HepG2 (cell line): ENCODE measurements at places on chromosomes 3 and 15. TPM values are rescaled to one million over a fixed set of nuclear protein-coding genes. Genes with fewer than 3 reads are reported as not detected.

DNA sequence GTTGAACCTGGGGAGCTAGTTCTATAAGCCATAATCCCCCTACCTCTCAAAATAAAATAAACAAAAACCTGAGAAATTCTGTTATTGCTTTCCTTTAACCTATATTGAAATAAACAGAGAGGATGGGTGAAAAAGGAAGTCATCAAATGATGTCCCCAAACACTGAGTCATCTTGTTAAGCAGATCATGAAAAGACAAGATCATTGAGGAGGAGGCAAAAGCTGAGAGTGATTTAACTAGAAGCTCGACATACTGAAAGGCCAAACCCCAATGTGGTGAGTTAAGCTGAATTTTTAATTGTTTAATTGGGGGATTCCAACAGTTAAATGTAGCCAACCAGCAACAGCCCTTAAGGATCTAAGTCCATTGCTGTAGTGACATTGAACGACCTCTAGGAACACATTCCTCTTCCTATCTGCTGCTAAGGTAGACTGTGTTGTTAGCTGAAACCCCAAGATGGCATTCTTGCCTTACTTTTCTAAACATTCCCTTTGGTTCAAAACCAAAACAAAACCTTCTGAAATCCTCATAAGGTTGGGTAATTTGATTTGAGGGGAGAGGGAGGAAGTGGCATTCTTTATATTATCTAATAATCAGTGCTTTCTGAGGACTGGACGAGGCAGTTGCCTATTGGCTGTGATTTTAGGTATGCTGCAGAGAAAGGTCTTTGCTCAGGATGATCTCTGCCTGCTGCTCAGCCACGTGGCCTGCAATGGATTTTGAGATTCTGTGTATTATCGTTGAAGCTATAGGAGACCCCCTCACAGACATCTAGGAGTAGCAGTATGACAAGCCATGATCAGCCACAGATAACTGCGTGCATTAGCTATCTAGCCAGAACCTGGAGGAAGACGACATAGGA is 62.7 kb upstream of the BNIP2 start:
- no peak overlapping the region for H3K4me3 ChIP-seq
- H3K36me3 ChIP-seq, result no peaks in the 10 kb centered on the region
- H3K4me1 ChIP-seq, result no peaks in the 10 kb centered on the region
- no peak overlapping the region for H3K27ac ChIP-seq

DNA sequence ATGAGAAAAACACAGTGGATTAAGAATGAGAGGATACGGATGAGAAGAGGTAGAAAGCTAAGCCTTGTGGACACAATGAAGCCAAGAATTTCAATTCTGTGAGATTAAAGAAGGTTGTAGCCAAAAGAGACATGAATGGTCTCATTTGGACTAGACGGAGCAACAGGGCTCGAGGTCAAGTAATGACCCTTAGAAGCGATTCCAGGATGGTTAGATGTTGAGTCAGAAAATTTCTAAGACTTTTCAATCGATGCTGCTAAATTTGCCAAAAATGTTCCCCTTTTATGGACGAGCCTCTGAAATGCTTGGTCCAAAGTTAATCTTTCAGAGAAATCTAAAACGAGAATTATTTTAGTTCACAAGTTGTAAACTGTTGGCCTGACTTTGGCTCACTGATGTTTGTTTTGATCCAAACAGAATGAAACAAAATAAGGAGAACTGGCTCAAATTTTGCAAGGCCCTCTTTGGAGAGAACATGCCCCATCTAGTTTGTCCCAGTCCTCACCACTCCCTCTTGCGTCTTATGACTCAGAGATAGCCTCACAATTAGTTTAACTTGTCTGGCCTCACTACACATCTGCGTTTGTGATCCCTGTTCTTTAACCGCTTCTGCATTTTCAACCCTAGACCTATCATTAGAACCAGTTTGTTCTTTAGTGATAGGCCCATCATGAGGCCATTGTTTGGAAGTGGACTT is 235.5 kb downstream of the PDZRN3 start:
- H3K4me1 ChIP-seq, result no peaks in the 10 kb centered on the region
- H3K27me3 ChIP-seq, result no peaks in the 10 kb centered on the region
- no peak for DNase-seq
- H3K4me3 ChIP-seq, result no peak overlapping the region
- H3K27ac ChIP-seq, result no peak overlapping the region

Gene FBLN2
- total RNA-seq, result not detected in 2 replicates

Gene TRH
- not detected in 2 replicates for total RNA-seq

GRCh38 chr3:9028134-9028533 is 64.9 kb upstream of the RAD18 start:
- H3K27ac ChIP-seq, result no peak overlapping the region
- H3K36me3 ChIP-seq, result no peaks in the 10 kb centered on the region
- DNase-seq, result no peak
- no peaks in the 10 kb centered on the region for H3K4me1 ChIP-seq

Gene PP2D1
- not detected in 2 replicates for total RNA-seq

Gene PTX3
- not detected in 2 replicates for total RNA-seq

DNA sequence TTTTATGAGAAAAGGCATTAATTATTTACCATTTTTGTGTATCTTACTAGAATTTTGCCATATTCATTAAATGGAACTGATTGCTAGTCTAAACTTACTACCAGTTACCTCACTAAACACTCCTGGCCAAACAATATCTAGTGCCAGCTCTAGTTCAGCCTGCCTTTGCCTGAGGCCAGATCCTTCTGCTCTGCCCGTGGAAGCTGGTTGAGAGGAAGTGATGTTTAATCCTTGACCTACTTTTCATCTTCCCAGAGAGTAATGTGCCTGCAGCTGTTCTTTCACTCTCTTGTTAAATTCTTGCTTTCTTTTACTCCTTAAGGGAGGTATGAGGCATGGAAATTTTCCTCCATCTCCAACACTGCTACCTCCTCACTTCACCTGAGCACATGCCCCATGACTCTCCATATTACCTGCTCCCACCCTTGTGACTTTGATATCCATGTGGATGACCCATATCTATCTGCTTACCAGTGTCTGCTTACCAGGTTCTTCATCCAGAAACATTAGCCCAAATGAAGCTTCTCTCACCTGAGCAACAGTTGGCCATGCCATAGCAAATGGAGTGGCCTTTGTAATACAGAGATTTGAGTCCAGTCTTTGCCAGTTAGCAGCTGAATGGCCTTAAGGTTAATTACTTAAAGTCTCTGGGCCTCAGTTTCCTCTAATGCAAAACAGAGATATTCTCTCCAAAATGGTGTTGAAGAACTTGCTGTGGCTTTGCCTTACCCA is 53.4 kb downstream of the UBE2E1 start:
- H3K36me3 ChIP-seq, result no peaks in the 10 kb centered on the region
- H3K27ac ChIP-seq, result no peak overlapping the region
- DNase-seq, result no peak
- H3K4me3 ChIP-seq, result no peak overlapping the region

GRCh38 chr3:64114651-64115050 is 91.4 kb upstream of the PSMD6 start:
- H3K36me3 ChIP-seq, result no peaks in the 10 kb centered on the region
- no peak for DNase-seq
- no peak overlapping the region for H3K4me3 ChIP-seq
- H3K4me1 ChIP-seq, result peaks cover 11% of the 10 kb centered on the region
- no peak overlapping the region for H3K27ac ChIP-seq

DNA sequence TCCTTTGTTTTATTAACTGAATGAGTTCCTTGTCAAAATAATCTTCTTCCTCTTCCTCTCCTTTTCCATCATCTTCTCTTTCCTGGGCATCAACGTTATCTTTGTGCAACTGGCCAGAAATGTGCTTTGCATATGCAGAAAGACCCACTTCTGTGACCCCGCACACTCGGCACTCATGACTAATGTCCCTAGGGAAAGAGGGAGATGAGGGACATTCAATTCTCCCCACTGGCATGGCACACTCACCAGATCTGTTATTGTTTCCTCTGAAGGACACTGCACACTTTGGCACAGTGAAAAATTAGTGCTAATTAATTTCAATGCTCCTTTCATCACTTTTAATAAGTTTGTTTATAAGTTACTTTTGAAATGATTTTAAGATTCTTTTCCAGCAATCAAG is 34.0 kb downstream of the ZNF106 start:
- H3K4me1 ChIP-seq, result no peaks in the 10 kb centered on the region
- no peak overlapping the region for H3K4me3 ChIP-seq
- DNase-seq, result no peak
- H3K36me3 ChIP-seq, result peaks cover 4% of the 10 kb centered on the region; the same call in 2 of the 3 replicates
- H3K27ac ChIP-seq, result no peak overlapping the region

Gene SCG5
- 2.4 and 3.5 TPM in 2 replicates for total RNA-seq

DNA sequence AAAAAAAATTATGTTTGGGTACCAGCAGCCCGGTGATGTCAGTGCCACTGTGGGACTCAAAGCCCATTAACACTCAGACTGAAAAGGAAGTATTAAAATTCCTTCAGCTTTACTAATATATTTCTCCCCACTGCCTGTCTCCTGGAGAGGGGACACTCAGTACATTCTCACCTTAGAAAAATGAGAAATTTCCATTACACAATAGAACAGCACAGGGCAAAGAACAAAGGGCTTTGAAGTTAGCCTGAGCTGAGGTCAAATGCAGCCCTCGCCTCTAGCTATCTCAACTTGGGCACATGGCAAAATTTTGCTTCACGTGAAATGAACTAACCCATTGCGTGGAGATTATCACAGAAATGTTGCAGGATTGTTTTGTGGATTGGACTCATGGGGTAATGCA is 80.8 kb downstream of the RARB start:
- no peak for DNase-seq
- no peak overlapping the region for H3K4me3 ChIP-seq
- no peaks in the 10 kb centered on the region for H3K4me1 ChIP-seq
- H3K36me3 ChIP-seq, result no peaks in the 10 kb centered on the region
- H3K27ac ChIP-seq, result no peak overlapping the region
- no peaks in the 10 kb centered on the region; the same call in 1 of the 2 replicates for H3K27me3 ChIP-seq

GRCh38 chr3:126834596-126835471 is 130.8 kb downstream of the CHCHD6 start:
- no peak overlapping the region for H3K4me3 ChIP-seq
- no peak for DNase-seq
- no peak overlapping the region for H3K27ac ChIP-seq
- no peaks in the 10 kb centered on the region for H3K4me1 ChIP-seq
- no peaks in the 10 kb centered on the region for H3K27me3 ChIP-seq

GRCh38 chr3:4738737-4739274 is 240.4 kb upstream of the BHLHE40 start:
- H3K4me1 ChIP-seq, result peaks cover 31% of the 10 kb centered on the region
- no peak overlapping the region for H3K27ac ChIP-seq
- H3K27me3 ChIP-seq, result no peaks in the 10 kb centered on the region
- H3K4me3 ChIP-seq, result no peak overlapping the region

GRCh38 chr15:55700876-55701275 is 42.1 kb downstream of the PRTG start:
- no peaks in the 10 kb centered on the region for H3K4me1 ChIP-seq
- no peaks in the 10 kb centered on the region; the same call in 1 of the 2 replicates for H3K27me3 ChIP-seq
- no peaks in the 10 kb centered on the region for H3K36me3 ChIP-seq
- no peak overlapping the region for H3K27ac ChIP-seq
